ENCODE measurements at places on chromosomes 11 and 22.

DNA sequence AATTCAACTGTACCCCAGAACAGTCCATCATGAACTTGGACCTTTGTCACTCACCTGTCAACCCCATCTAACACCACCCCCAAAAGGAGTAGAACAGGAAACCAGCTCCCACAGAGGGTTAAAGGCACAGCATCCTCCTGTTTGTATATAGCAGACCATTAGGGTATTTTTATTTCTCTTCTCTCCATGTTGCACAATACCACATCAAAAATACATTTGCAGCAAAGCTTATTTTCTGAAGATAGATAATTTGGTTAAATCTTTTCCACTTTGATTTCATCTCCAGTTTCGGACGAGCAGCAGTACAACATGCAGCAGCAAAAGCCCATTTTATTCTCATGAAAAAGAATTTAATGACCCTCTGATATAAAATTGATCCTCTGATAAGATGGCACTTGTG lies 103.1 kb downstream of the KIRREL3 start:
- no peak for DNase-seq

GRCh38 chr11:20112291-20113148 lies 47.8 kb downstream of the DBX1 start:
- peak; percentile 91 for DNase-seq

DNA sequence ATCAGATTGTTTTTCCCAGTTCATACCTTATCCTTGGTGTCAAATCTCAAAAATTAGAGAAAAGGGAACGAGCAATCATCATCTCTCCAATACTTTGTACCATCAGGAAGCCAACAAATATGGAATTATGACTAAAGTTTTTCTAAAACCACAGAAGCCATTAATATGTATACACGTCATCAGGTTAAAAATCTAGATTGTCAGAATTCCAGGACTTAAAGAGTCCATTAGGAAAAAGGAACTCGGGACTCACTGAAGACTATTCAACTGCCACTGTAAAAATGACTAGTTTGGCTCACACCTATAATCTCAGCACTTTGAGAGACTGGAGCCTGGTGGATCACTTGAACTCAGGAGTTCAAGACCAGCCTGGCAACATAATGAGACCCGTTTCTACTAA lies 344.4 kb upstream of the LRRC4C start:
- no peak for DNase-seq

- DNase-seq = no peak
These were observed 6.0 kb upstream of the TNNT3 start for GRCh38 chr11:1913271-1914060.

- DNase-seq = no peak
These were observed 1395.9 kb downstream of the BRD1 start for GRCh38 chr22:48431536-48432315.

DNA sequence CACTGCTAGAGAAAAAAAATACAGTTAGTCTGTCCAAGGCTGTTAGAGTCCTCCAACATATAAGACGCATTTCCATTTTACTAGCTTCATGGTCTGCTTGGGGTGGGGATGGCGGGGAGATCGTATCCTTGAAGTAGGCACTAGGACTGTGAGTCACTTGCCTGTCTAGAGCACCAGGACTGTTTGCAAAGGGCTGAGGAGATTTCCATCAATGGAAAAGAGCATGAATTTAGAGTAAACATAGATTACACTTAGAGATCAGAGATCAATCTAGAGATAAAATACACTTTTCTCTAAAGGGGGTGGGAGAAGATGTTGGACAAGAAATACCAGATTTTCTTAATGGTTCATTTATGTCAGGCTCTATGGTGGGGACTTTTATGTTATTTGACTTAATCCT lies 1.7 kb upstream of the MS4A7 start:
- no peak for DNase-seq

GRCh38 chr11:73647459-73648100 lies 1.2 kb downstream of the PLEKHB1 start:
- peak; percentile 30 for DNase-seq

GRCh38 chr11:26649884-26650283 lies 72.0 kb downstream of the SLC5A12 start:
- DNase-seq = peak; percentile 80

DNA sequence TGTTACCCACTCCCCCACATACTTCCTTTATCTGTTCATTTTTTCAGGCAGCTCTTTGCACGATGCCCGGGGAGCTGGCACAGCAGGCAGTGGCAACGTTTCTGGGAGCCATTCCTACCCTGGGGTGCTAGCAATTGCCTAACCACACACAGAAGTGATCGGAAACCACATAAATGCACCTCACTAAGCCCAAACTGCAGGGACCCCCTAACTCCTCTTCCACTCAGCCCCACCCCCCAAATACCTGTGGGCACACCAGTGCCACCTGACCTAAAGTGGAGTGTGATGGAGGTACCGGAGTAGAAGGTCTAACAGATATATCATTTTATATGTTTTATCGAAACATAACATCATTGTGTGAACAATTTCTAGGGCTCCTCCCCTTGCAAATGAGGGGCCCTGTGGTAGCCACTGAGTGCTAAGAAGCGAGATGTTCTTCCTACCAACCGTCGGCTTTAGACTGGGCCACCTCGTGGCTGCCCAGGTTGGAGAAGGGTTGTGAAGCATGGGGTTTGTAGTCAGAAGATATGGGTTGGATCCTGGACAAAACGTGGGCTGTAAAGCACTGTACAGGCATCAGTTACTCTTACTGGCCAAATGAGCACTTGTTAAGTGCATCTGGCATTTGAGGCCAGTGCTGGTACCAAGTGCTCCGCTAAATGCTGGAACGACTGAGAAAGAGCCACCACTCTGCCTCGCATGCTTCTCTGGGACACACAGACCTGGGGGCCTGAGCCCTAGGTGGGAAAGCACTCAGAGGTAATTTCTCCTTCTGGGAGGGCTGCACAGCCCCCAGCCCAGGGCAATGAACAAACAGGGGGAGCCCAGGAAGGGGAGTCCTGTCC lies 2.8 kb downstream of the MRGPRD start:
- DNase-seq = no peak

DNA sequence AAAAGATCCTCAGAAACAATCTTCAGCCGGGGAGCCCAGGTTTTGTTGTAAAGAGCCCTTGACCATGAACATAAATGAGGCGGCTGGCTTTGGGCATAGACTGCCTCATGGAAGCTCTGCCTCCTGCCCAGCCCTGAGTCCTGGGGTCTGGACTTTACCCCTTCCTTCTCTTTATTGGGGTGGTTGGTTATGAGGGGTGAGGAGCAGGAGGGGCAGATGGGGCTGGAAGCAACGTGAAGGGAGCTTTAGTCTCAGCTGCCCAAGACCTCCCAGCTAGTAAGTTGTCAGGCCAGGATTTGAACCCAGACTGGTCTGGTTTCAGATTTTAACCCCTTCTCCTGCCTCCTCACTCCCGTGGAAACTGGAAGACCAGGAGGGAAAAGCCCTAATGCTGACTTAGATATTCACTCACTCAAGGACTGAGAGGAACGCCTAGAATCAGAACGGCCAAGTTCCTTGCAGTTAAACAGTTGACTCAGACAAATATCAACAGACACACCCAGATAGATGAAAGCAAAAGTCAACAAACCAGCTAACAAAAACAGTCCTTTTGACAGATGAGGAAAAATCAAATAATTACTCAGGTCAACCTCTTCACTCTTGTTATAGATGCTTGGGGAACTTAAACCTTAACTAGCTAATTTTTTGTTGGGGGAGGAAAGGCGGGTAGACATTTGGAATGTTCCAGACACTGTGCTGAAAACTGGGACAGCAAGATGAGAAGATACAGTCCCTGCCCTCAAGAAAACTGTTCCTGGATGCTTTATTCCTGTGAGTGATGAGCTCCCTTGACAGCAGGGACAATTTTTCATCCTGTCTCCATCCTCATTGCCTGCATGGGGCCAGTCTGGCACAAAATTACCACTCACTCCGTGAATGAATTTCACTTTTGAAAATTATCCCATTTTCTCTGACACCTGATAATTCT lies 20.8 kb upstream of the ARRB1 start:
- DNase-seq = peak; percentile 37

- no peak for DNase-seq
These were observed 112.5 kb downstream of the KIAA1671 start for GRCh38 chr22:25064894-25065560.

DNA sequence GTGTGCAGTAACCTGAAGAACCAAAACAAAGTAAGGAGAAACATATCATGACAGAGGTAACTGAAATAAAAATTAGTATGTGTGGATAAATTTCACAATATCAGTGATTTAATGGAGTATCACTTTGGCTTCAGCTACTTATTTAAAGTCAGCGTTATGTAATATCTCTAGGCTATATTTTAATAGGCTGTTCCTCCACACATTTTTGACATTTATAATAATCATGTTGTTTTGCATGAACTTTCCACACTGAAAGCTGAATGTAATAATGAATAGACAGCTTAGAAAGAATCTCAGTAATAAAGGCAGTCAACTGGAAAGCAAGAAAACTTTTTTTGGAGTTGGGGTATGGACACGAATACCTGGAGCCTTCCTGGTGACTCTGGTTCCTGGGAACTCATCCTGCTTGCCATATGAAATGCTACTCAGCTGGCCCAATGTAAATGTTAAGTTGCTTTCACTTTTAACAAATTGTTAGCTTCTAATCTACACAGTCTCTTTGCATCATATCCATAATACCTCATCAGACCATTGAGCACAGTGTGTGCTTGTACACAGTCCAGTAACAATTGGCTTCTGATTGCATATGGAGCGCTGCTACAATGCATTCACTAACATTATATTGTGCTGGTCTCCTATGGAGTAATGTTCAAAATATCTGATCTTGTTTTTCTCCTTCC lies 257.7 kb downstream of the SOX6 start:
- no peak for DNase-seq

GRCh38 chr11:112966561-112966960 lies 5.3 kb downstream of the NCAM1 start:
- no peak for DNase-seq

DNA sequence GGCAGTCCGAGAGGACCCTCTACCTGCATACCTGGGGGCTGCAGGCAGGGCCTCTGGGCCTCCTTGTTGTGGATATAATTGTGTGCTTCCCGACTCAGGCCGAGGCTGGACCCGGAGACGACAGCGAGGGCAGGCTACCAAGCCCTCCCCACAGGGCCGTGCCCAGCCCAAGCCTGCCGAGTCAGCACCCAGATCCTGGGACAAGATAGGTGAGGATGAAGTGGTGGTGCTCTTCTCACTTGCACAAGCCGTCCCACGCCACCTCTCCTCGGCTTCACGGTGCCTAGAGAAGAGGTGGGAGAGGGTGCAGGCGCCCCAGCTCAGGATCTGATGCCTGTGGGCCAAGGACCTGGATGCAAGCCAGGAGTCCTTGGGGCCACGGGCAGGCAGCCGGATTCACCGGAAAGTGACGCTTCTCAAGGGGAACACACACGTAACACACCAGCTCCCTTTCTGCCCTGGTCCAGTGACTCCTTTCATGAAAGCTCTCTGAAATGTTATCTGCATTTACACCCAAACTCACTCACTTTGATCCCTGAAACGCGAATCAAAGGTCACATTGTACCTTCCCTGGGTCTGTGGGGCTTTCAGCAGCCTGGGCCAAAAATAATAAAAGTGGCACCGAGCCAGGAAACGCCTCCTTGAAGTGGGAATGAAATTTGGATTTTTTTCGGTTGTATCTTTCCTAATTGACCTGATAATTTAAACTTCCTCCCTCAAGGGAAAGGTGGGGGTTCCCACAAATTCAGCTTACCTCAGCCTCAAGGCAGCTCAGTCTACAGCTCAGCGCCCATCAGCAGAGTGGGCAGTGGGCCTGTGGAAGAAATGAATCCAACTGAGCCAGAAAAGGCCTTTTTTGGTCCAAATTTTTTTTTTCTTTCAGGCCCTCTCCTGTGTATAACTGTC lies 1.1 kb upstream of the GNB1L start:
- peak; percentile 58 for DNase-seq

DNA sequence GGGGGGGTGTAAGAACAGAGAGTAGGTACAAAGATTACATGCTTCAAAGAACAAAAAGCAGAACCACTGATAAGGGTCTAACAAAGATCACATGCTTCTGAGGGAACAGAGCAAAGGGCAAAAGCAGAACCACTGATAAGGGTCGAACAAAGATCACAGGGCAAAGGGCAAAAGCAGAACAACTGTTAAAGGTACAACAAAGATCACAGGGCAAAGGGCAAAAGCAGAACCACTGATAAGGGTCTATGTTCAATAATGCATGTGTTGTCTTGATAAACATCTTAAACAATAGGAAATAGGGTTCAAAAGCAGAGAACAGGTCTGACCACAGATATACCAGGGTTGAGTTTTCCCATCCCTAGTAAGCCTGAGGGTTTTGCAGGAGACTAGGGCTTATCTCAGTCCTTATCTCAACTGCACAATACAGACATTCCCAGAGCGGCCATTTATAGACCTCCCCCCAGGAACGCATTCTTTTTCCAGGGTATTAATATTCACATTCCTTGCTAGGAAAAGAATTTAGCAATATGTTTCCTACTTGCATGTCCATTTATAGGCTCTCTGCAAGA lies 81.9 kb upstream of the PGR start:
- no peak for DNase-seq

GRCh38 chr11:35139722-35140282 lies 831 bp downstream of the CD44 start:
- DNase-seq = peak; percentile 16

GRCh38 chr11:15944460-15944859 lies 411.9 kb downstream of the SOX6 start:
- DNase-seq = no peak

DNA sequence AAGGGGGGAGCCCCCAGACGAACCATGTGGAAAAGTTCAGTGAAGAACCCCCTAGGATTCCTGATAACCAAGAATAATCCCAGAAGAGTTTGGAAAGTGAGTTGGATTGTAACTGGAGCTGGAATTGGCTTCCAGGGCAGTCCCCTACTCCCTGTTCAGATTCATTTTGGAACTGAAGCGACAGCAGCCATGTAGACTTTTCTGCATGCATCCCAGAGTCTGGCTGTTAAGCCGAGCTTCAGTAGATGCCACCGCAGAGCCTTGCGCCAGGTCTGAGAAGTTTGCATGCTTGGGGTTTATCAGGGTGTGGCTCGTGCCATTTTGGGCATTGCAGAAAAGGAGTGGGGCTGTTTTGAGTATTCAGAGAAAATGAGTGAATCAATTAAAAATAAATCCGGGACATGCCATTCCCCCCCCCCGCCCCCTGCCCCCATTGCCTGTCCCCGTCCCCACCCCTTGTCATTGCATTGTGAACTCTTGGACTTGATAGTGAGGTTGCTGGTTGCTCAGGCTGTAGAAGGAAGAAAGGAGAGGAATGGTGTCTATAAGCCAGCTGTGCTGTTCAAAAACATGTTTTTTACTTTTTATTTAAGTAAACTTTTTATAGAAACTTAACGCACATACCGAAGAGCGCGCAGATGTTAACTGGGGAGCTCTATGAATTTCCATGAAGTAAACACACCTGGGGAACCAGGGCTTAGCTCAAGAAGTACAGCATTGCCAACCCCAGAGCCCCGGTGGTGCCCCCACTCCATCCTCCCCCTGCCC lies 71.2 kb downstream of the LDLRAD3 start:
- no peak for DNase-seq

GRCh38 chr11:8814209-8814922 lies 96.6 kb upstream of the AKIP1 start:
- DNase-seq = no peak

All from HCEC 1CT (cell line).